Stimulated activated CD4-positive, alpha-beta T cell treated with anti-CD3 and anti-CD28 coated beads, Interleukin-2, amount 100 ng/mL, for 4 hours (primary cell): ENCODE measurements at places on chromosomes 1 and 21.
A peak's percentile ranks its signal among the peaks of the same experiment; 100 is the strongest.

- DNase-seq: no peak
Measured at GRCh38 chr1:2344121-2344681, 47.2 kb downstream of the MORN1 start.

DNA sequence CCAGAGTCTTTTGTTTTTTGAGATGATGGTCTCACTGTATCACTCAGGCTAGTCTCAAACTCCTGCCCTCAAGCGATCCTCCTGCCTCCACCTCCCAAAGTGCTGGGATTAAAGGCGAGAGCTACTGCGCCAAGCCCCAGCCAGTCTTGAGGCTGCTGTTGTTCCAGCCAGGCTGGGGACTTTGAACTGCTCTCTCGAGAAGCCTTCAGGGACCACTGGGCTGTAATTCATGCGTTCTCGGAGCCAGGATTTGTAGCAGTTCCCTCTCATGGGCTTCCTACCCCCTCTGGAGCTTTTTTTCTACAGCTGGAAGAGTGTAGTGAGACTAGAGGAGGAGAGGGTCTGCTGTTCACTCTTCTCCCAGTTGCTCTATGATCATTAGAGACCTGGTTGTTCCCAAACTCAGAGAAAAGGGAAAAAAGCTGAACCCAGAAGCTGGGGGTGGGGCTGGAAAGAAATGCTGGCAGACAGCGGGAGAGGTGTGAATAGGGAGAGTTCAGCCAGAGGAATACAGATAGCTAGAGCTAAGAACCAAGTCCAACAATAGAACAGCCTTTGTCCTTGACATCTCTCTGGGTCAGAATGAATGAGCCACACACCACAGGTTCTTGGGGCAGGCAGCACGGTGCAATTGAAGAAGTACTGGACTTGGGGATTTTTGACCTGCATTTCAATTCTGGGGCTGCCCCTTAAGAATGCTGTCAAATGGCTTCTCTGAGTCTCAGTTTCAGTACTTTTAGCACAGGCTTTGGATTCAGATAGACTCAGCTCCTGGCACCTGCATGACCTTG, 13.2 kb upstream of the SLC41A1 start:
- no peak for DNase-seq

DNA sequence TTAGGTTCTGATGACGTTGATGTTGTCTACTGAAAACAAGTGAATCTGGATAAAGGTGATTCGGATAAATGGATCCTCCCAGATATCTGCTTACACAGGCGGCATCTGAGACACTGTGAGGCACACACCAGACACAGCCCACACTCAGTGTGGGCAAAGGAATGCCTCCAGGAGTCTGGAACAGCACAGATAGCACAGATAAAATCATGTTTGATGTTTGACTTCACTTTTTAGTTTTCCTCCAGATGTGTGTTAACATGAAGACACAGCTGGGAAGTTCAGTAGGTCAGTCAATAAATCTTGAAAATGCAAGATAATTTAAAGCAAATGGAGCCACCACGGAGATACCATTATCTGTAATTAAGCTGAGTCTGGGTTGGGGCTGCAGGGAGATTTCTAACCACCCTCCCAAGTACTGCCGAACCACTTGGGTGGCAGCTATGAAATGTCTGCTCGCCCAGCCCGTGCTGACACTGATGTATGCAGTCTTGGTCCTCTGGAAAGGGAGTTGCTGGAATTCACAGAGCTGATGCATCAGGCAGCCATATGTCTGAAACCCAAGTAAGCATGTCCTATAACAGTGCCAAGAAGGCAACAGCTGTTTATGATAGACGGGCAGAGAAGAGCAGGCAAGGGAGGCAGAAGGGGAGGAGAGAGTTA, 11.7 kb downstream of the CAPN9 start:
- no peak for DNase-seq

DNA sequence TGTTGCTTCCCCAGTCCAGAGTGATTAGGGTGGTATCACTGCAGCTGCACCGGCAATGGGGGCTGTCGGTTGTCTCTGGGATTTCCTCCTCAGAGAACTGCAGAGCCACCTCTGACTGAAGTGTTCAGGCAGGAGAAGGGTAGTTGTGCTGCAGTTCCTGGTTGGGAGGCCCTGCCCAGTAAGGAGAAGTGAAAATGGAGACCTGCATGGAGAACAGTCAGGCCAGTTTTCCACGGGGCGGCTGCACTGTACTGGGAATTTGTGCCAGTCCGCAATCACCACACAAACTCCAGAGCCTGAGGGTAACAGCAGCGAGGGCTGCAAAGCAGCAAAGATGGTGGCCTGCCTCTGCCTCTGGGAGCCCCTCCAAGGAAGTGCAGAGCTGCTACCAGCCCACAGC, 58.1 kb upstream of the CCDC190 start:
- no peak for DNase-seq

DNA sequence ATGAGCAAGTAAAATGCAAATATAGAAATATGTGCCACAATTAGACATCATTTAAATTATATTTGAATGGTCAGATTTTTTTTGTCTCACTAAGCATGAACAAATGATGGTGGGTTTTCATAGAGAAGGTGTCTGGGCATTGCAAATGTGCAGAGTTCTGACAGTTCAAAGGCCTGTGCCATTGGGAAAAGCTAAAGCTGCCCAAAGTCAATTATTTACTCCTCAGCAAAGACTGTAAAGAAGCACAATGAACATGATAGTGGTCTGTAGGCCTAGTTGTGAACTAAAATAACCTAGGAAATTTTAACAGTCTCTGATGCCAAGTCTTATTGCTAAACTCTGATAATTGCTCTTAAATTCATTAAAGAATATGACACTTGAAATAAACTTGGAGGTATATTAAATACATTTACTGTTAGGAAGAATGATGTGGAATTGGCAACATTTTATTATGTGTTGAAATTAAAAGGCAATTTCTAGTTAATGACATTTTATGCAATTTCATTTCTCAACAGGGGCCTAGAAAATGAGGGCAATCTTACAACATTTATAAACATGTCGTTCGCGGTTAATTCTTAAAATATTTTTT, 874.3 kb upstream of the ADAMTS5 start:
- DNase-seq: no peak

DNA sequence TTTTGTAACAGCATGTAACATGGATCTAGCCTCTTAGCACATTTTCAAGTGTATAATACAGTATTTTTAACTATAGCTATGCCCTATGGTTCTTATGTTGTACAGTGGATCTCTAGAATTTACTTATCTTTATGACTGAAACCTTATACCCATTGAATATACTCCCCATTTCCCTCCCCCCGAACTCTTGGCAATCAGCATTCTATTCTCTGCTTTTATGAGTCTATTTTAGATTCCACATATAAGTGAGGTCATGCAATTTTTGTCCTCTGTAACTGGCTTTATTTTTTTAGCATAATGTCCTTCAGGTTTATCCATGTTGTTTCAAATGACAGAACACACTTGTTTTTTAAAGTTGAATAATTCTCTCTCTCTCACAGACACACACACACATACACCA, 3.1 kb upstream of the GBP6 start:
- no peak for DNase-seq

GRCh38 chr21:24204641-24205040, 1402.6 kb downstream of the MRPL39 start:
- DNase-seq: no peak

DNA sequence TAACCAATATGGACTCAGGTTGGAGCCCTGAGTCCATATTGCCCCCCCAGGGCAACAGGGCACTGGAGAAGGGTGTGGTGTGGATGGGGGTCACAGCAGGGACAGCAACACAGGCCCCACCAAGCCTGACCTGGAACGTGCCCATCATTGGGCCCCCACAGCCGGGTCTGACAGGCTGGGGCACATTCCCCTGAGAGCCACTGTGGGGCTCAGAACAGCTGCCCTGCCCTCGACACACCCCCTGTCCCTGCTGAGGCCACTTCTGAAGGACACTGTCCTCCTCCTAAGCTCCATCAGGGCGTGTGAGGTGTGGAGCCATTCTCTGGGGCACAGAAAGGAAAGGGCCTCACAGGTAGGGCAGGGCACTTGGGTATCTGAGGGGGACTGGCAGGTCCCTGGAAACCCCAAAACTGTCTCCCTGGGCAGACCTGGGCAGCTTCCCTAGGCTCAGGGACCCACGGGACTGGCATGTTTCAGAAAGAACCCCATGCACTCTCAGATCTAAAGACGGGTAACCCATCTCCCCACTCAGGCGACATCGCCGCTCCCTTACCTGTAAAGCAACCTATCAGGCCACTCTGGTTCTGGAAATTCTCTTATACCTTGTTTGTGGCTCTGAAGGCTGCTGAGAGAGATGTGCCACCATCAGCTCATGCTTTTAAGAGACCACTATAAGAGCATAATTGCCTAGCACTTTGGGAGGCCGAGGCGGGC, 95.5 kb downstream of the DMRTB1 start:
- DNase-seq: no peak

- DNase-seq: no peak
Measured at GRCh38 chr1:24707687-24708086, 37.6 kb upstream of the CLIC4 start.

DNA sequence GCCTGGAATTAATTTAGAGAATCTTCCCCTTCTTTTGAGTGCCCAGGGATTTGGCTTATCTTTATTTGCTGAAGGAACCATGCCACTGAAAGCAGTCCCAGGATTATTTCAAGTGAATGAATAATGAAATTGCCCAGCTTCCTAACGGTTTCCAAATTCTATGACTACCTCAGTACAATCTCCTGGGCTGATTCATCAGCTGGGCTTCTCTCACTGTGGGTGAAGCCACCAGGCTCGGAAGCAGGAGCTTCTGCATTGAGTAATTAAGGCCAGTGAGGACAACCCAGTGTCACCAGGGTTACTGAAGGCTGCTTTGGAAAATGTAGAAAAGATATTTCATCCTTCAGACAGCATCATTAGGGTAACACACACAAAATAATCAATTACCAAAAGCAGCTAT, 169.8 kb downstream of the DAB1 start:
- no peak for DNase-seq

DNA sequence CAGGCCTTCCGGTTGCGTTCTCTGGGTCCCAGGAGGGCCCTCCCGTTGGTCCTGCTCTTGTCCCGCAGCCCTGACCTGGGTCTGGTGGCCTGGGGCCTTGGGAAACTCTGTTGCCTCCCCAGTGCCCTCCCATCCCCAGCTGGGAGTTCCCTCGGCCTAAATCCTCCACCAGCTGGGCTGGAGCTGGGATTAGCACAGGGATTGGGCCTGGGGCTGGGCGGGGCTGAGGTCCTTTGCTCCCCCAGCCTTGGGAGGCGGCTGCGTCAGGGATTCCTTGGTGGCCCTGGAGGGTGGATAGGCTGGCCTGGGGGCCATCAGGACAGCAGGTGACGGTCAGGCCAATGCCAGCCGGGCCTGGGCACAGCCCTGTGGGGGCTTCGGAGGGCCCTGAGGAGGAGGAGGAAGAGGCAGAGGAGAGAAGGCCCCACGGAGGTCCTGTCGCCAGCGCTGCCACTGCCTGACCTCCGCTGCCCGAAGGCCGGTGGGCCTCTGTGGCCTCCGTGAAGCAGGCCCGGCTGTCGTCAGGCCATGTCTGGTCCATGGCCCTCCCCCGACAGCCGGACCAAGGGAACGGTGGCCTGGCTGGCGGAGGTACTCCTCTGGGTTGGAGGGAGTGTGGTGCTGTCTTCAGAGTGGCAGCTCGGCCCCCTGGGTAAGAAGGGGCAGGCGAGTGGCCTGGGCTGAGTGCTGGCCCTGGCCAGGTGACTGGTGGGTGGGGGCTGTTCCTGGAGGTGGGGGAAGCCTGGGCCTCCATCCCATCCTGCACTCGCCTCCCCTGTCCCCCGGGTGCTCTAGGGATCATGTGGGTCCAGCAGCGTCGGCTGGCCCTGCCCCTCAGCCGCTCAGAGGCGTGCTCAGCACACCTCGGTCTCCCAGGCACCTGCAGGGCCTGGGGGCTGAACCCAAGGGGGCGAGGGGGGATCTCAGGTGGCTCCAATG, at the start of gene PLCH2:
Gene PLCH2 (plus strand): TSS at position 229 of the 939 bp plus-strand sequence. CDS start 300 bp downstream, at position 529.
- DNase-seq: no peak

GRCh38 chr1:240284656-240285414, 193.2 kb downstream of the FMN2 start:
- no peak for DNase-seq

DNA sequence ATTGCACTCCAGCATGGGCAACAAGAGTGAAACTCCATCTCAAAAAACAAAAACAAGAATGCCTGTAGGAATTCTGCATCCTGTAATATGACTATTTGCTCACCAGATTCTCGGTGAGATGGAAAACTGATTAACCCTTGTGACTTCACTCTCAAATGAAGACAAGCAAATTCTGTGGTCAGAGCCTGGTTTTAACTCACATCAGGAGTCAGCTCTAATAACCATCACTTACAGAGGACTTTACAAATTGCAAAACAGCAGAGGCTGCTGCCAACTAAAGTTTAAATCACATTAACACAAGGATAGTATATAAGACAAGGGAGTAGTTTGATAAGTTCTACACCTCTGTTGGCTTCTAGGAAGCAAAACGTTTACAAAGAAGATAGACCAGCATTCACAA, 35.7 kb upstream of the FAM163A start:
- DNase-seq: no peak

DNA sequence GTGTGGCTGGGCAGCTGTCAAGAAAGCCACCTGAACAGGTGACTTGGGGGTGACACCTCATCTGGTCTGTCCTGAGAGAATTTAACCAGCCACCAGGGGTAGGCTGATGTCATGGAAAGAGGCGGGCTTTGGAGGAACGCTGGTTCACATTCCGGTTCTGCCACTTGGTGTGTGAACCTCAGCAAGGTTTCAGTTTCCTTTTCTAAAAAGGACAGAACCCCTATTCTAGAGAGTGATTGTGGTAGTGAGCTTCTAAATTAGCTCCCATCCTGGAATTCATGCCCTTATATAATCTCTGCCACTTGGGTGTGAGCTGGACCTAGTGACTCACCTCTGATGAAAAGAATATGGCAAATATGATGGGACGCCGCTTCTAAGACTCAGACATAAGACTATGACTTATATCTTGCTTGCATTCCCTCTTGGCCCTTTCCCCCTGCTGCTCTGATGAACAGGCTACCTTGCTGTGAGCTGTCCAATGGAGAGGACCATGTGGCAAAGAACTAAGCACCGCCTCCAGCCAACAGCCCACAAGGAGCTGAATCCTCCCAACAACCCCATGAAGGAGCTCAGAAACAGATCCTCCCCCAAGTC, 332.1 kb downstream of the RRAGC start:
- peak; percentile 60 for DNase-seq

DNA sequence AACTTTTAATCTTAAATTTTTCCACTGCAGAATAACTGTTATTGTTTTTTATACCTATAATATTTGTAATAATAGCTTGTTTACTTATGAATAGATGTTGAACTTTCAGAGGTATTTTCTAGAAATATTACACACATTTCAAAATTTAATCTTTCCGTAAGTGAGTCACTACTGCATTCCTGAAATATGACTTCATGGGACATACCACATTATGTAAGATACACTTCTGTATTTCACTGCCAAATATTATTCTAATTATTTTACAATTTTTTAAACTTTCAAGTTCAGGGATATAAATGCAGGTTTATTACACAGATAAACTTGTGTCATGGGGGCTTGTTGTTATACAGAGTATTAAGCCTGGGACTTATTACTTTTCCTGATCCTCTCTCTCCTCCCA, 2220.5 kb downstream of the NCAM2 start:
- DNase-seq: no peak
